Right atrium auricular region (tissue), 2 donors: ENCODE measurements at places on chromosomes 16 and 17. TPM values are rescaled to one million over a fixed set of nuclear protein-coding genes. Genes with fewer than 3 reads are reported as not detected.
A peak's percentile ranks its signal among the peaks of the same experiment; 100 is the strongest.

The SNAI3 gene
- total RNA-seq, result 1.0 TPM

DNA sequence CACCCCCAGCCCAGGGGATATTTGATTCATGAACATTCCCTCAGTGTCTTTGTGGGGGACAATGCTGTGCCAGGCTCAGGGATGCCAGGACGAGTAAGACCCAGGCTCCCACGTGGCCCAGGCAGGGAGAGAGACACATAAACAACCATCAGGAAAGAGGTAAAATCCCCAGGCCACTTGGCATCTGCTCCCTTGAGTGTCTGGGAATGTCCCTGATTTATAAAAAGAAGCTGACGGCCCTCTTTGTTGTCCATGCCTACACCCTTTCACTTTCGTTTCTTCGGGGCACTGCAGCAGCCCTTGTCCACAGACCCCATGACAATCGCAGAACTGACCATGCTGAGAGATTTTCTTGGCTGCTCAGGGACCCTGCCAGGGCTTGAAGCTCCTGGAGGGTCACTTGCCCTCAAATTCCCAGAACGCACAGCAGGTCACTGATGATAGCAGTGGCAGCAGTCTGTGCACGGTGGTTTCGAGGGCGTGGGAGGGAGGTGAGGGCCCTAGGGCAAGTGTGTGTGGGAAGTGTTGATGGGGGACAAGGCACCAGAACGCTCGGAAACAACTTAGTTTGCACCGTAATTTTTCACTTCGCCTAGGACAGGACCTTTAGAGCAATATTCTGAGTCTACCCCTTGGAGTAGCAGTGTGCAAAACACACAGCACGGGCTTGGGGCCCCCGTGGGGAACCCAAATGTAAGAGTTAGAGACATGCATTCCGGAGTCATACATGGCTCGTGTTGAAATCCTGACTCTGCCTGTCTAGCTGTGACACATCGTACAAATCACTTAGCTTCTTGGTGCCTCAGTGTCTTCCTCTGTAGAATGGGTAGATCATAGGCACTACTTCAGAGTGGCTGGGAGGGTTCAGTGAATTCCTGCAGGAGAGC lies 4.7 kb downstream of the NOD2 start:
- no peaks in the 10 kb centered on the region for H3K27me3 ChIP-seq
- H3K4me3 ChIP-seq, result peak overlapping the region; percentile 44
- no peaks in the 10 kb centered on the region for H3K36me3 ChIP-seq
- no peaks in the 10 kb centered on the region for H3K4me1 ChIP-seq
- no peak for DNase-seq

The ATP2A3 gene
- total RNA-seq, result 5.5 TPM

The KRT33A gene
- not detected for total RNA-seq

The CCL4 gene
- total RNA-seq, result 2.8 TPM

- no peaks in the 10 kb centered on the region for H3K4me1 ChIP-seq
- no peaks in the 10 kb centered on the region for H3K27me3 ChIP-seq
- no peak for DNase-seq
- no peaks in the 10 kb centered on the region for H3K36me3 ChIP-seq
Observed at GRCh38 chr16:6571044-6571443, 761.6 kb upstream of the RBFOX1 start.

The NAA60 gene
- total RNA-seq, result 28.1 TPM

- H3K36me3 ChIP-seq, result no peaks in the 10 kb centered on the region
- DNase-seq, result no peak
- H3K4me3 ChIP-seq, result no peak overlapping the region
- no peak overlapping the region for H3K27ac ChIP-seq
Observed at GRCh38 chr16:11638140-11638539, 30.1 kb upstream of the SNN start.

The HSPB9 gene
- total RNA-seq, result not detected

- H3K36me3 ChIP-seq, result no peaks in the 10 kb centered on the region
- peaks cover 24% of the 10 kb centered on the region for H3K27me3 ChIP-seq
- DNase-seq, result no peak
- peak within 1 kb of the TSS; percentile 27 for H3K4me3 ChIP-seq
- peaks cover 26% of the 10 kb centered on the region for H3K4me1 ChIP-seq
- H3K27ac ChIP-seq, result no peak within 1 kb of the TSS
Observed at GRCh38 chr16:68644715-68645493, at the start of gene CDH3. Gene CDH3 (plus strand): TSS chr16:68645310. CDS start chr16:68645380, 70 bp downstream.

GRCh38 chr17:81016575-81016974 lies 18.4 kb upstream of the BAIAP2 start:
- H3K4me3 ChIP-seq, result no peak overlapping the region
- H3K4me1 ChIP-seq, result no peaks in the 10 kb centered on the region
- H3K27me3 ChIP-seq, result no peaks in the 10 kb centered on the region

The CCL8 gene
- total RNA-seq, result not detected

GRCh38 chr17:70644096-70644495 lies 474.8 kb downstream of the KCNJ2 start:
- no peaks in the 10 kb centered on the region for H3K27me3 ChIP-seq
- no peaks in the 10 kb centered on the region for H3K36me3 ChIP-seq
- H3K27ac ChIP-seq, result no peak overlapping the region
- no peaks in the 10 kb centered on the region for H3K4me1 ChIP-seq

The TBC1D3C gene
- total RNA-seq, result not detected

The KRTAP9-8 gene
- not detected for total RNA-seq

DNA sequence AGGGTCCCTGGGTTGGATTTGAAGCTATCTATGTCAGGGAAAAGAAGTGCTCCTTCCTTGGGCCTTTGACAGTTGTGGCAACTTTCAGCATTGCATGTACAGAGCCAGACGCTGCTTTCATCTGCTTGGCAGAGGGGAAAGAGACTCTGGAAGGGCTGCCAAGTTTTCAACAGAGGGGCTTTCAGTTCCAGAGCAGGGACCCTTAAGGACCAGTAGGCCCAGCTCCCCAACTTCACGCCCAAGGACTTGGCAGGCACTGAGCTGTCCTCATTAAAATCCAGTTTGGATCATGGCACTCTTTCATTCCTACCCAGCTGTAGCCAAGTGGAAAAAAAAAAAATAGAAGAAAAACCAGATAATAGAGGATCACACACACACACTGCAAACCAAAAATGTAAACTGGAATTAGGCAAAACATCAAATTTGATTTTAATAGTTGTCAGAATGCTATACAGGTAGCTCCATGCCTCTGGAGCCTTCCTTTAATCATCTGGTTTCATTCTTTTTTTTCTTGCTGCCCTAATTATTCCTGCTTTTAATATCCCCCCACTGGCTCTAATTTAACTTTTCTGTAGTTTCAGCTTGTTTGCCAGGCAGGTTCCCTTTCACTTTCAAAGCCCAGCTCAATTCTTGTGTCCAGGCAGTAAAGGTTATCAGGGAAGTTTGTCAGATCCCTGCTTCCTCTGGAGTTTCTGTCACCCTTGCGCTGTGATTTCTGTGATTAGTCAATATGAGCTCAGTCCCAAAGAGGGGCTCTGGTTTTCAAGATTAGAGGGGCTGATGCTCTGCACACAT lies 702.6 kb upstream of the CDH8 start:
- no peak overlapping the region for H3K27ac ChIP-seq
- no peaks in the 10 kb centered on the region for H3K4me1 ChIP-seq
- H3K4me3 ChIP-seq, result no peak overlapping the region
- no peak for DNase-seq
- no peaks in the 10 kb centered on the region for H3K27me3 ChIP-seq

The TMEM235 gene
- not detected for total RNA-seq

DNA sequence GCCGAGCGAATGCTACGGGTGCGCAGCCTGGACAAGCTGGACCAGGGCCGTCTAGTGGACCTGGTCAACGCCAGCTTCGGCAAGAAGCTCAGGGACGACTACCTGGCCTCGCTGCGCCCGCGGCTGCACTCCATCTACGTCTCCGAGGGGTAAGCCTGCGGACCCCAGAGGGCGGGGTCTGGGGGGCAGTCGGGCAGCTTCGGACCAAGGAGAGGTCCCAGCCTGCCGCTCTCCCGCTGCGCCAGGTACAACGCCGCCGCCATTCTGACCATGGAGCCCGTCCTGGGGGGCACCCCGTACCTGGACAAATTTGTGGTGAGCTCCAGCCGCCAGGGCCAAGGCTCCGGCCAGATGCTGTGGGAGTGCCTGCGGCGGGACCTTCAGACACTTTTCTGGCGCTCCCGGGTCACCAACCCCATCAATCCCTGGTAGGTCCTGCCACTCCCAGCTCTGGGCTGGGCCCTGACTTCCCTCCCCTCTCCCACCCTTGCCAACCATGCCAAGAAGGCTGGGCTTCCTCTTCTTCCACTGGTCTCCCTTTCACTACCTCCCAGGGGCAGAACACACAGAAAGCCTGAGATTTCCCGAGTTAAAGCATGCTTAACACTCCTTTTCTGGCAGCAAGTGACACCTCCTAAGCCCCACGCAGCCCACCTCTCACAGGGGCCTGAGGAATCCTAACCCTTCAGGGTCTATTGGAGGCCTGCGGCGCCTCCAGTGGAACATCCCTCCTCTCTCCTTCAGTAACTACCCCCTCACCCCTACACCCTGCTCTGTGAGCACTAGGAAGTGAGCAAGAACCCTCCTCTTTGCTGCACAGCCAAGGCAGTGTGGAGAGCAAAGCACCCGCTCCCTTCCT lies 3.2 kb downstream of the NAGS start:
- H3K27me3 ChIP-seq, result no peaks in the 10 kb centered on the region
- no peak for DNase-seq
- no peaks in the 10 kb centered on the region for H3K36me3 ChIP-seq
- peaks cover 60% of the 10 kb centered on the region for H3K4me1 ChIP-seq
- peak overlapping the region; percentile 73 for H3K27ac ChIP-seq

DNA sequence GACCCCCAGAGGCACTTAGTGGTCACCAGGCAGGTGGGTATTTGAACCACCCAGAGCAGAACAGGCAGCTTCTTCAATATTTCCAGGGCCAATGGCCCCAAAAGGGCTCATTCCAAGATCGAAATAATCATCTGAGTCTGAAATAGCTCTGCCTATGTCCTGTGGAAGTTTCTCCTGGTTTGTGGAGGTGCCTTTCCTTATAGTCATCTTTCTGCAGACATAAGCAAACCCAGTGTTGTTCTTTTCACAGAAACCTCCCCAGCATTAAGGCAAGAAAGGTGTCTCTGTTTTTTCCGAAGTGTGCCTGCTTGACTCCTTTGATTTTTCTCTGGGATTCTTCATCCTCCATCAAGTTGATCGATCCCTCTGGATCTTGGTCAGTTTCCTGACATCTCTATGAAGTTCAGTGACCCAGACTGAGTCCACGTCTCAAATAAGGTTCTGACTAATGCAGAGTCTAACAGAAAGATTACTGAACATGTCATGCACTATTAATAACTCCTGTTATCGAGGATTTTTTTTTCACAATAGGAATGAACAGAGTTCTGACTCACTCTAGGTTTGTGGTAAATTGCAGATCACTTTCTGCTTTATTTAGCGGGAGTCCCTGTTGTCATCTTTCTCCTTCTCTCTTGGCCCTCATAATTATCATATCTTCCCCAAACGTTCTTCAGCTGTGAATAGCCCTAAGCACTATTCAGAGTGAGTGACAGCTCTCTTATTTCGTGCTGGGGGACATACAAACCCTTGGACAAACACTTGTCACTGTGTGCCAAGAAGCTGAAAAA lies 1.5 kb downstream of the LRRC3C start:
- H3K36me3 ChIP-seq, result no peaks in the 10 kb centered on the region
- H3K27me3 ChIP-seq, result no peaks in the 10 kb centered on the region

The SLFN12L gene
- 0.22 TPM for total RNA-seq

- H3K4me1 ChIP-seq, result peaks cover 34% of the 10 kb centered on the region
- H3K27me3 ChIP-seq, result no peaks in the 10 kb centered on the region
- H3K4me3 ChIP-seq, result no peak overlapping the region
- peak overlapping the region; percentile 63 for H3K27ac ChIP-seq
- no peaks in the 10 kb centered on the region for H3K36me3 ChIP-seq
Observed at GRCh38 chr16:84603940-84604339, 13.9 kb downstream of the COTL1 start.

The CCL5 gene
- total RNA-seq, result 3.1 TPM

- no peak overlapping the region for H3K4me3 ChIP-seq
- H3K36me3 ChIP-seq, result no peaks in the 10 kb centered on the region
- no peak overlapping the region for H3K27ac ChIP-seq
- H3K27me3 ChIP-seq, result no peaks in the 10 kb centered on the region
- peaks cover 56% of the 10 kb centered on the region for H3K4me1 ChIP-seq
Observed at GRCh38 chr17:56595108-56595418, 1.6 kb downstream of the NOG start.

GRCh38 chr16:30592871-30593270 lies 7.4 kb upstream of the ZNF785 start:
- H3K27me3 ChIP-seq, result no peaks in the 10 kb centered on the region
- H3K36me3 ChIP-seq, result no peaks in the 10 kb centered on the region
- no peak overlapping the region for H3K27ac ChIP-seq
- H3K4me3 ChIP-seq, result no peak overlapping the region

DNA sequence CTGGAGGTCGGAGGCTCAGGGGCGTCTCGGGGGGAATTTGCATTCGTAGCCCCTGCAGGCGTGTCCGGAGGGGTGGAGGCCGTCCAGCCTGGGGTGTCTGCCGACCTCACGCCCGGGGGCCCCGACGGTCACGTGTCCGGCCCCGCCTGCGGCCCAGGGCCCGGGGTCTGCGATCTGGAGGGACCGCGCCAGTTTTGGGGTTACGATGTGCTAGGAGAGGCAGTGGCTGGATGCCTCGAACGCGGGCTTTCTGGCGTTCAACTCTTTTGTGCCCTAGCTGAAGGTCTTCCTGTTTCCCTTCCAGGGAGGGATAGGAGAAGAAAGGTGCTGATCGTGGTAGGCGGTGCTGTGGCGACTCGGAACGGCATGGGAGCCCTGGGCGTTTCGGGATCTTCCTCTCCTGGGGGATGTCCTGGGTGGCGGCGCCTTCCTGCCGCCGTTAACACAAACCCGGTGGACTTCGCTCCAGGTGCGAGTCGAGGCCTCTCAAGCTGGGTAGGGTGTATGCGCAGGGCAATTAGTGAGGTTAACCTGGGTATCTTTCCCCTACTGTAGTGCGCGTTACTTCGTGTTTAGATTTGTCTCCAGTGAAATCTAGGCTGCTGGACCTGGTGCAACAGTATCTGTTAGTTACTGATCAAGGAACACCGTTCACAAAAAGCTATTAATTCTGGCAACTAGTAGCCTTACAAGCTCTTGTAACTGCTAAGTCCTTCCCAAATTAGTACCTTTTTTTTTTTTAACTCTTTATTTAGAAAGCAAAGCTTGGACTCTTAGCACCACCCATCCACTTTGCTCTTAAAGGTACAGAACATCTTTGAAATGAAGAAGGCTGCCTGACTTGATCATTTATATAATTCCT lies 1.3 kb downstream of the AKAP1 start:
- peak overlapping the region; percentile 85 for H3K4me3 ChIP-seq
- H3K27ac ChIP-seq, result peak overlapping the region; percentile 95
- H3K27me3 ChIP-seq, result no peaks in the 10 kb centered on the region
- no peaks in the 10 kb centered on the region for H3K4me1 ChIP-seq

DNA sequence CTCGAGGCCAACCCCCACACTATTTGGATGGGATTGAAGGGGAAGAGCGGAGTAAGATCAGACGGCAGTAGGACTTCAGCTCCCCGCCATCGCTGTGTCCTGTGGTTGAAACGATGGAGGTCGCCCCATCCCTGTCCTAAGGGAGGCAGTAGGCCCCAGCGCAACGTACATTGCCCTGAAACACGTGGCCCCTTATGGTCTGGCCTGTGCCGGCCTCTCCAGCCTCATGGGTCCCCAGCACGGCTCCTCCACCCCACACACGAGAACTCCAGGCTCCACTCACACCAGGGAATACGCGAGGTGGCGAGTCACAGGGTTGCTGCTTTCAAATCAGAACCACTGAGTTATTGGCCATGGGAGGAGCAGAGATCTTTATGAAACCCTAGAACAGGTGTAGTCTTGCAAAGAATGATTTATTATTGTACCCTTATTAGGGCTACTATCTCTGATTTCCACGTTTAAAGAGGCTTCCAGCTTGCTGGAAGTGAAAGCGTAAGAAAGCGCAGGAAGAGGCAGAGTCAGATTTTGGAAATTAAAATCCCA lies 669 bp upstream of the DCTPP1 start:
- peak overlapping the region; percentile 69 for H3K27ac ChIP-seq
- H3K27me3 ChIP-seq, result no peaks in the 10 kb centered on the region
- peaks cover 4% of the 10 kb centered on the region for H3K36me3 ChIP-seq
- no peak for DNase-seq
- peak overlapping the region; percentile 8 for H3K4me3 ChIP-seq

The TMIGD1 gene
- not detected for total RNA-seq

The SMIM5 gene
- 6.4 TPM for total RNA-seq
